ENCODE measurements at places on chromosomes 2 and 18.

DNA sequence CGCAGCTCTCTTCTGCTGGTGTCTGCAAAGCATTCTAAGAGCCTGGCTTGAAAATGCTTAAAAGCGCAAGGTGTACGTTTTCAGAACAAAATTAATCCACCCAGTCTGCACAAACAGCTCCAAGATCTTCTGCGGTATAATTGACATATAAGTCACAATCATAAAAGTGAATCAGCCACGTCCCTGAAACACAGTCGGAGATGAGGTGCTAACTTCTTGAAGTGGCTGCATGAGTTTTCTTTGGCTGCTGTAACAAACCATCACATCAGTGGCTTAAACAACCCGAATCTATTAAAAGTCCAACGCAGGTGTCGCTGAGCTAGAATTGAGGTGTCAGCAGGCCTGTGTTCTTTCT lies 32.6 kb downstream of the ARL4C start:
- DNase-seq, result no peak

GRCh38 chr2:145374165-145374564 lies 854.2 kb upstream of the ZEB2 start:
- no peak for DNase-seq

GRCh38 chr2:43178602-43179542 lies 47.5 kb downstream of the ZFP36L2 start:
- DNase-seq, result no peak

- DNase-seq, result no peak
Observed at GRCh38 chr2:55862673-55863390, 60.8 kb downstream of the EFEMP1 start.

DNA sequence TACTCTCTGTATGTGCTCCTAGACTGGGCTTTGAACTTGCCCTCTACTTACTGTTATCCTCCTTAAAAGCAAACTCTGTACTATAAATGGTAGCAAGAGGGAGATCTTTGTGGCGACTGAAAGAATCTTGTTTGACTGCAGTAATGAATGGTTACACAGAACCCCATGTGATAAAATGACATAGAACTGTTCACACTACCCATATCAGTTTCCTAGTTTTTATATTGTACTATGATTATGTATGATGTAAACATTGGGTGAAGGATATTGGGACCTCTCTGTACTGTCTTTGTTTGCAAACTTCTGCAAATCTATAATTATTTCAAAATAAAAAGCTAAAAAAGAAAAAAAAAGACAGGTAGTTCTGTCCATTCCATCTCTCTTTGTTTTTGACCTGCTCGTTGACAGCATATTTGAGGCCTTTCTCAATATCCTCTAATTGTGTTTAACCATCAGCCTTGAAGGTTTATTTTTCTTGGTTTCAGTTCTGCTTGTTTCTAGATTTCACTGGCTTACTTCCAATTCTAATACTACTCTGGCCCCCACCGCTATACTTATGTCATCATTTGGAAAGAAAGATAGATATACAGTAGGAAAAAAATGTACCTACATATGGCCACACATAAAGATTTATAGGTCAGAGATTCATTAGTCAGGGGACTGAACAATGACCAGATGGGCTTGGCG lies 79.2 kb upstream of the MYO3B start:
- DNase-seq, result no peak

DNA sequence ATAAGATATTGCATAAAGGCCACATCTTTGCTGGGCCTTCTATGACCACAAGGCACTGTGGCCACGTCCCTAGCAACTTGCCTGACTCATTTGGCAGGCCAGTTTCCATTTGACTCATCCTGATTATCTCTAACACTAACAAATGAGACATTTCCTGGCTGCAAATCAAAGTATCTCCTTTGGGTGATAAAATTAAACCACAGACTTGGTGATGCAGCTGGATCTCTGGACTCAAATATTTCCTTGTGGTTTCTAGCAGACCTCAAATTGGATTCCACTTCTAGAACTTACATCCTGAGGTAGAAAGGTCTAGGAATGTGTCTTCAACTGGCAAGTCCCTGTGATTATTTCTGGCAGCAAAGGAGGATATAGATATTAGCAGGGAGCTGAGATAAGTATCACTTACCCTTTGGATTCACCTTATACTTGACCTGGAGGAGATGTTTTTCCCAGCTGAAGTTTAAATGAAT lies 167.9 kb upstream of the NXPH2 start:
- no peak for DNase-seq

DNA sequence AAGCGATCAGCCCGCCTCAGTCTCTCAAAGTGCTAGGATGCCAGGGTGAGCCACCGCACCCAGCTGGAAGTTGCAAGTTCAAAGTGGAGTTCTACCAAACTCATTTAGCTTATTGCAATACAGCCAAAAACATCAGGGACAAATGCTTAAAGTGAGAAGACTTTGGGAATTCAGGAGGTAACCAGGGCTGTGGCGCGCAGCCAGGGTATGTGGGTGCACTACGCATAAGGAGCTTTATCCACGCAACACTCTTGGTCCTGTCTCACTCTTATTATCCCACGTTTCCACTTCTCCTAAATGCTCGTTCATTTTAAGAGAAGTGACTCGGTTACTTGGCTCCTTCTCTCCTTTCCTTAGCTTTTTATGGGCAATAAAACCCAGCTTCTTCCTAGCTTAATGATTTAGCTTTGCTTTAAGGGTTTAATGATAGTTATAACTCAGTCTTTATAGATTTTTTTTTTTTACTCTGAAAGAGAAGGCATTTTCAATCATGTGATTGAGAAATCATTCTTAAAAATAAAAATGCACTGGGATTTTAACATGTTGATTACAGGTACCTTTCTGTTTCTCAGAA lies 199.8 kb downstream of the KCNE4 start:
- no peak for DNase-seq

DNA sequence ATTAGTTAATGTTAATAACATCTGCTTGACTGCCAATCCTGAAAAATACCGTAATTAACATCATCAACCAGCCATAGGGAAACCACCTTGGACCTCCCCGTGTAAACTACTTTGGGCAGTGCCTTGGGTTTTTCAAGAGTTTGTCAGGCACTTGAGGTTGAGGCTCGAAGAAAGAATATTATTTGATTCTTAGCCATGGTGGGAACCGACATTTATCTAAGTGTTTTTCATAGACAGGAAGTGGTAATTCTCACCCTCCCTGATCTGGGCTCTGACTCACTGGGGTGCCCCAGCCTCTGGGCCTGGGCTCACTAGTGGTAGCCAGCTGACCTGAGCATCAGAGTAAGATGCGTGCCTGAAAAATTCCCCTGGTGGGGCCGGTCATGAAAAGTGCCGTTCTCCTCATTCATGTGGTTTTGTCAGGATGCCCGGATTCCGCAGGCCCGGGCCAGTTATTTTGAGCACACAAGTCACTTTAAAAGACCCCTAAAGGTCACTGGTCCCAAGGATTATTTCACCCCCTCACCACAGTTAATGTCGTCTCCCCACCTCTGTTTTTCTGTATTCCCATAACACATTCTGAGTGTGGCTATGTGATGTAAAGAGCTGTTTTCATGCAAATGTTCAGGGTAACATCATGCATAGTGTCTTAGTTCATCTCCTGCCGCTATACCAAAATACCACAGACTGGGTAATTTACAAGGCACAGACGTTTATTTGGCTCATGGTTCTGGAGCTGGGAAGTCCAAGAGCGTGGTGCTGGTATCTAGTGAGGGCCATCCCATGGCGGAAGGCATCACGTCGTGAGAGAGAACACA lies 21.6 kb upstream of the SPATA3 start:
- DNase-seq, result peak; percentile 74

DNA sequence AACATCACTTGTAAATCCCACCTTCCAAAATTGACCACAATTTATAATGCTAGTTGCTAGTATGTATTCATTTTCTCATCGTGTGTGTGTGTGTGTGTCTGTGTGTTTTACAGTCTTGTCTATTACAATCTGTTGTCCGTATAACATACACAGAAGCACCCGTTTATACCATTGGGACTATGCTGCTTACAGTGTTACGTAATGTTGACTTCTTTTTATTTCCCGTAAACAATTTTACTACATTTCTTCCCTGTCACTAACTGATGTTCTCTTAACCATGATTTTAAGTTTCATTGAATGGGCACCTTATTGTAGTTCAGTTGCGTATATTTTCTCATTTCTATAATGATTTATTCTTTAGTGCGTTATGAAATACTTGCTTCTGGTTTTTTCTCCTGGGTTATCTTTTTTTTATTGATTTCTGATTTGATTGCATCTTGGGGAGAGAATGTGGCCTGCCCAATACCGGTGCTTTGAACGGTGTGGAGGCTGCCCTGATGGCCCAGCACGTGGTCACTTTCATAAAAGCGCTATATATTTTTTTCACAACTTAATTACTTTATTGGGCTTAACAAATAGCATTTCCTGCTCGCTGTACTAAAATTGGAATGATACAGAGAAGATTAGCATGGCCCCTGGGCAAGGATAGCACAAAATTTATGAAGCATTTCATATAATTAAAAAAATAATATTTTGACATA lies 14.5 kb upstream of the ASB1 start:
- no peak for DNase-seq

- DNase-seq, result no peak
Observed at GRCh38 chr2:161103451-161103831, 56.8 kb upstream of the TANK start.

DNA sequence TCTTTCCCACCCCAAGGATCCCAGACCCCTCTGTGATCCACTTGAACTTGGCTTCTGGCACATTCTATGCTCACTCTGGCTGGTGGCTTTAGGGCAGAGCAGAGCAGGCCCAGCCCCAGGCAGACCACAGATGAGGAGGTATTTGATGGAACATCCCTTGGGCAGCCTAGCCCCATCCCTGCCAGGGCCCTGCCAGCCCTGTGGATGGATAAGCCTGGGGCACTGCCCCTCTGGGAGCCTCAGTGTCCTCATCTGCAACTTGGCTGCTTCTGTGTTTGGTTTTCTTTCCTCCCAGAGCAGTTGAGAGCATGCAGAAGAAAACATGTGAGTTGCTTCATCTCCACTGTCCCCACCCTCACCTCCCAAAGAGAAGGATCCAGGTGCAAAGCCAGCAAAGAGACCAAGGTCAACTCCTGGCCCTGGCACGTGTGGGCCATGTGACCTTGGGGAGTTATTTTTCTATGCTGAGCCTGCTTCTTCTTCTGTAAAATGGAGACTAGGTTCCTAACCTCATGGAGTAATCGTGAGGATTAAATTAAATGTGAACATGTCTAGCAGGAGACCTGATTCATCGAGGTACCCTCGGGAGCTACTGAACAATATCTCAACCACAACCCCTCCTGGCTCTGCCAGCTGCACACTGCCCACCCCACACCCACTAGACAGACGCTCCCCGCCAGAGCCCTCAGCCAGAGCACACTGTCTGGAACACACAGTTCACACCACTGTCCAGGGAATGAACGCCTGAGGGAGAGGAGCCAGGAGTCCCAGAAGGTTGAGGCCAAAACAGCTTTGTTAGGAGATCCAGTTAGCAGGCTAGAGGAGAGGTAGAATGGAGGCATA lies 14.6 kb upstream of the TNS1 start:
- no peak for DNase-seq

DNA sequence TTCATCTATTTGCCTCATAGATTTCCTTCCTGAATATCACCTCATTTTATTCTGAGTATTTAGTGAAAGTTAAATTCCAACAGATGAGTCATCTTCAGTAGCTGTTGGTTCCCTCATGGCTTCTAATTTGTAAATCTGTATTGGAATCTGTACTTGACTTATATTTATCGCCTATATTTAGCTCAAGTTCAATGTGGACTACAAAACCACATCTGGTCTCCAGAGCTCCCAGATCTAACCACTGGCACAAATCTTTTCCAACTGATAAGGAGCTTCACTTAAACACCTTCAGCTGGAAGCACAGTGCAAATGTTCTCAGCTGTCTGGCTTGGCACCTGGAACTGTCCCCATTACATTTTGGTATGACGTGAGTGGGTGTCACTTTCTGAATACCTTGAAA lies 82.8 kb upstream of the DSEL start:
- no peak for DNase-seq

DNA sequence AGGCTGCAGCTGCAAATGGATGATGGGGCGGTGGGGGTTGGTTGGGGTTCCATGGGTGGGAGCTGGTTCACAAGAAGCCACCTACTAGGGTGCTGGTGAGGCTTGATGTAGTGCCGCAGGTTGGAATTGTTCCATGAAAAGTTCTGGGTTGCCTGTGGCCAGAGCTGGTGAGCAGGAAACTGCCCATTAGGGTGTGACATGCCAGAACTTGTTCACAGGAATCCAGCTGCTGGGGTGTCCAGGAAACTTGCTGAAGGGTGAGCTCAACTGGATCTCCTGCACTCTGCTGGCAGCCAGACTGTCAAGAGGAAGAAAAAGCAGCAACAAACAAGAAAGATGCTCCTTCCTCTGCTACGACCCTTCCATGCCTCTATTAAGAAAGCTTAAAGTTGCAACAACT lies 48.8 kb downstream of the MAP3K20 start:
- no peak for DNase-seq

DNA sequence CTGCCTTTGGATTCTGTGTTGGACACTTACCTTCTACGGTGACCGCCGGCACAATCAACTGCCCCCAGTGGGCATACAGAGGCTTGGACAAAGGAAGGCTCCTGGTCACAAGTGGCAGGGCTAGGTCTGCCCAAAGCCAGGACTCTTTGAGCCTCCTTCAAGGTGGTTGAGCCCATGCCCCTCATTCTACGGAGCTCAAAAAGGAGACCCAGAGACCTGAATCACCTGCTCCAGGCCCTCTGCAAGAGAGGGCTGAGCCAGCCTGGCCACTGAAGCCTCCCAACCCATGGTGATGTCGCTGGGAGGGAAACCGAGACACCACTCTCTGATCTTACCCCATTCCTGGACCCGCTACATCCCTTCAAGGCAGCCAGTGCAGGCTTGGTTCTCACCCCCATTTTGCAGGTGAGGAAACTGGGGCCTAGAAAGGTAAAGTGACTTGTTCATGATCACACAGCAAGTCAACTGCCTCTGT lies 87.9 kb downstream of the INHBB start:
- DNase-seq, result no peak

DNA sequence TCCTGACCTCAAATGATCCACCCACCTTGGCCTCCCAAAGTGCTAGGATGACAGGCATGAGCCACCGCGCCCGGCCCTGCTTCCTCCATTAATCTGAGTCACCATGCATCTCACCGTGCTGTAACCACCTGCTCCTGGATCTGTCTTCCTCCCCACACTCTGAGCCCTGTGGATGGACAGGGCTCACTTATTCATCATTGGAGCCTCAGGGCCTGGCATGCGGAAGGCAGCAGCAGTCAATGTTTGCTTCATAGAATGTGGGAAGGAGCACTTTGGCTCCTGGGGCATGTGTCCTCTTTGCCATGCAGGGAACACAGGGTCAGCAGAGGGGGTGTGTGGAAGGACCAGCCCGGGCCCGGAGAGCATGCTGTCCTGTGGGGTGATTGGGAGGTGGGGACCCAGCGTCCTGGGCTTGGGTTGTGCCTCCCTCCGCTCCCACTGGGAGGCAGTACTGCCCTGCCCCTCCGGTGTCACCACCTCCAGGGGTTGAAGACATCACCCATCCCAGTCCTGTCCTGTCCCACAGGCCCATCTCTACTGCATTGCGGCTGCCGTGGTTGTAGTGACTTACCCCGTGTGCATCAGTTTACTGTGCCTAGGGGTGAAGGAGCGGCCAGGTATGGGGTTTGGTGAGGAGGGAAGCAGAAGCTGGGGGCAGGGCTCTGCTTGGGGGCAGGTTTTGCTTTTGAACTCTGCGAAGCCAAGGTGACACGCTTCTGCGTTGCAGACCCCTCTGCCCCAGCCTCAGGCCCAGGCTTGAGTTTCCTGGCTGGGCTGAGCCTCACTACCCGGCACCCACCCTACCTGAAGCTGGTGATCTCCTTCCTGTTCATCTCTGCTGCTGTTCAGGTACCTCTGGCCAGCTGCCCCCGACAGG lies 11.5 kb downstream of the MFSD2B start:
- DNase-seq, result no peak

GRCh38 chr2:24734741-24735140 lies 58.5 kb downstream of the PTRHD1 start:
- no peak for DNase-seq

- DNase-seq, result no peak
Observed at GRCh38 chr2:189762229-189762550, 402 bp downstream of the OSGEPL1 start.
